ENCODE measurements at places on chromosomes 1 and 21.

- DNase-seq, result no peak
Observed at GRCh38 chr1:205357567-205357966, 845 bp upstream of the KLHDC8A start.

- DNase-seq, result no peak
Observed at GRCh38 chr1:41240781-41241353, 1.2 kb downstream of the SCMH1 start.

GRCh38 chr1:217620814-217621213, 10.1 kb downstream of the GPATCH2 start:
- DNase-seq, result no peak

DNA sequence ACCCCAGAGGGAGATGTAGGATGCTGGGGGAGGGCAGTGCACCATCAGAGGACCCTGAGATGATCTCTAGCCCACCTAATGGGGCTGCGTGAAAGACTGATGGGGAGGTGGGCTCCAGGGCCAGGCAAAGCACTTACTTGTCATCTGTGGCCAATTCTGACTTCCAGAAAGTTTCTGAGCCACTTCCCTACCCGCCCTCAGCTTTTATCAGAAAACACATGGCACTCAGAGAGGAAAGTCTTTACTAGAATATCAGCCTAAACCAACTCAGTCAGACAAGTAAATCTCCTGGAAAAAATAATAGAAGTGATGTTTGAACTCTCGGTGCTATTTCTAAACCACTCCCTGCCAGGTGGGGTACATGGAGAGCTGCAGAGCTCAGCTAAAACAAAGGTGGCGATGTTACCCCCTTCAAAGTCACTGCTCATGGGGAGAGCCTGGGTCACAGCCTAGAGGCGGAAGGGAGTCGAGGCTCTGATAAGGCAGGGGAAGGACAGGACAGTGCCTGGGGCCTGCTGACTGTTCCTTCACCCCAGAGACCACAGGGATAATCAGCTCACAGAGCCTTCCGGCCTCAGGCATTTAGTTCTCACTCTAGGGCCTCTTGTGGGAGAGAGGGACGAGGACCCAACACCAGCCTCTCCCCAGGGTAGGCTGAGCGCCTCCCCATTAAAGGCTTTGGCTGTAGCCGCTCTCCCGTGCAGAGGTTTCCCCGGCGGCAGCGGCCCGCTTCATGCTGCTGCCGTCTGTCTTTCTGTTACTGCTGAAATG, 14.2 kb downstream of the SMIM12 start:
- no peak for DNase-seq

DNA sequence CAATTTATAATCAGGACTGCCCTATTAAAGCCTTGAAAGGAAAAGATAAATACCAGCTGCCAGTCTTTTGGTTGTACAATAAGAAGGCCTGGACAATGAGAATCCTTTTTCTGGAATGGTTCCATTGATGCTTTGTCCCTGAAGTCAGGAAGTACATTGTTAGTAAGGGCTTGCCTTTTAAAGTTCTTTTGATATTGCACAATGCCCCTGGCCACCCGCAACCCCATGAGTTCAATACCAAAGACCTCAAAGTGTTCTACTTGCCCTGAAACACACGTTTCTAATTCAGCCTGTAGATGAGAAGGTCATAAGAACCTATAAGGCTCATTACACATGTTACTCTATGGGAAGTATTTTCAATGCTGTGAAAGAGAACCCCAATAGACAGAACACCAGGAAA, 112.1 kb downstream of the OLFM3 start:
- DNase-seq, result no peak

- DNase-seq, result no peak
Observed at GRCh38 chr1:221823561-221823960, 81.7 kb upstream of the DUSP10 start.

DNA sequence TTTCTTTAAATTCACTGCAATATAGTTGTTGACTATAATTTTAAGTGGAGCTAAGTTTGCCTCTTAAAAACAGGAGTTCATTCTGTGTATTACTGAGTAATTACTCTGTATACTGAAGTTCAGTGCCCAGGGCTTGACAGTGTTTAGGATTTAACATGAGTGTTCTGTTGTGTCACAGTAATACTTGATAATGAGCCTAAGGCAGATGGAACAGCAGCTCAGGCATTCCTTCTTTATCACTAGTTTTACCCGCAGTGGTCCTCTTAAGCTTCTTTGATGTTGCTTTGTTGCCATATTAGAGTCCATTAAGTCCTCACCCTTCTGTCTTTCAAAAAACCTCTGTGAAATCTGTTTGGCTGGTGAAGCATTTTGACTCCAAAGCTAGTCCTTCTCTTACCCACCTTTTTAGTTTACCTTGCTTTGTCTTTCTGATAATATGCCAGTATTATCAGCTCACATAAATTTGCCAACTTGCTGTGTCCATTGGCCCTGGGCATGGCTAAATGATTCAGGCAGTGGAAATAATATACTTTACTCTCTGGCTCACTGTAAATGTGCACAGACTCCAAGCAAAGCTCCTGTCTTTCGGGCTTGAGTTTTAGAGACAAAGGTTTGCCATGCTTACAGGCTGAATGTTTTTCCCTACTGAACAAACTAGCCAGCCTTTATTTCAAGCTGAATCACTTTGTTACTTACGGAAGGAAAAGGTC, 17.7 kb downstream of the HIPK1 start:
- DNase-seq, result no peak

DNA sequence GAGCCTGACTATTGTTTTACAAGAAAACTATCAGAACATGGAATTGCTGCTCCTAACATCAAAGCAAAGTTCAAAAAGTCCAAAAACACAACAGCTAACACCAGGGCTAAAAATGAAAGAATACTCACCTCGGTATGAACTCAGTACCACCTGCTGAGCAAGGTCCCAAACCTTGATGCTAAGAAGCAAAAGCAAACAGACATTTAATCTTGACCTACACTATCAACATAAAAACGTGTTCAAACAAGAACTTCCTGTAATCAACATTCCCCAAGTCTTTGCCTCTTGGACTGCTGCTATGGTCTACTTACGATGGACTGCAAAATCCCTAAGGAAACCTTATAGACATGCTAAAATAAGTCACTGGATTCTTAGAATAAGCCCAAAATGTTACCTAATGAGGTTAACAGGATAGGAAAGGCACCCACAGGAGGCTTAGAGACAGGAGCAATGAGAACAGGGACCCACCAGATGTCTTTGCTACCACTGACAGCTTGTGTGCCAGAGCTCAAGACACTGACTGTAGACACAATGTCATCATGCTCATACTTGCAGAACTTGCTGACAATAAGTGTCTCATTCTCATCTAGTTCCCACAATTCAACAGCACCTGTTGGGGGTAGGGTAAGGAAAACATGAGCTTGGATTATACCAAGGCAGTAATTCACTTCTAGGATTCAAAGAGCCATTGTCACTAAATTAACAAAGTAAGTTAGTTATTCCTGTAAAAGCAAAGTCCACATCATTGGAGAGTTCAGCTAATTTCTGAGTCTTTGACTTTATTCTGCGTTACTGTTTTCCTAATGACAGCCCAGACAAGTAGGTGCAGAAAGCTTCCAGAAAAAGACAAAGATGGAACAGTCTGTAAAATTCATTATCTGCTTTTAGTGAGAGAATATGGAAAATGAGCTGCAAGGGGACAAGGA, 1.8 kb downstream of the WDR77 start:
- DNase-seq, result no peak

DNA sequence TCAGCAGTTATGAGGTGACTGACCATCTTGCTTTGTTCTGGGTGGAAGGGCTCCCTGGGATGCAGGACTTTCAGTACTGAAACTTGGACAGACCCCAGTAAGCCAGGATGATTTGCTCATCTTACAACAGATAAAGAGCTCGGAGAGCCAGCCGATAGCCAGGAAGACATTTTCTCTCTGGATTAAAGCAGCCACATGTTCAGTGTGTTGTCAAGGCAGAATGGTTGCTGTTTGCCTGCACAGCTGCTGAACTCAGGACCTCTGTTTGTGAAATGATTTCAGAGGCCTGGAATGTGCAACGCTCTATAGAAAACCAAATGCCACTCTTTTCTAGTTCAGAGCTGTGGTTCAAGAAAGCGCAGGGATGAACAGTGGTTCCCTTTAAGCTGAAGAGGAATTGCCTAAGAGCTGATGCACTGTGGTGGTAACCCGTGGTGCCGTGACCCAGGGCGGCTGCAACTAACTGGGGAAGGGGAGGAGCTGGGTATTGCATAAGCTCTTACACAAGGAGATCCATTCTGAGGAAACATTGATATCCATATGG, 40.7 kb downstream of the CASQ2 start:
- DNase-seq, result no peak

DNA sequence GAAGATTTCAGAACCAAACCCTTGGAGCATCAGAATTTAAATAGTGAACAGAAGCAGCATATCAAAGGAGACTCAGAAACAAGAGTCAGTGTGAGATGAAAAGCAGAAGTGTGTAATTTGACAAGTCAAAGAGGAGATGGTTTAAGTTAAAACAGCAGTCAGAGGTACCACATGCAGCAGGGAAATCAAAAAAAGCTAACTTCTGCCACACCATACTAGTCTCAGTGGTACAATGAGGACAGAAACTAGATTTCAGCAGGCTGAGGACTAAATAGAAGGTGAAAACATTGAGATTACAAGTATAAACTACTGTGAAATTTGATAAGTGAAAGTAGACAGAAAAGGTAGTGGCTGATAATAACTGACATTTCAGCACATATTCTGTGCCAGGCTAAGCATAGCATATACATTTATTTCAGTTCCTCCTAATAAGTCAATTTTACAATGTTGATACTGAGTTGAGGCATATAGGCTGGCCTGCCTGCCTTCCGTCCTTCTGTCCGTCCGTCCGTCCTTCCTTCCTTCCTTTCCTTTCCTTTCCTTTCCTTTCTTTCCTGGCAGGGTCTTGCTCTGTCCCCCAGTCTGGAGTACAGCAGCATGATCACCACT, 12.6 kb downstream of the SUCO start:
- no peak for DNase-seq

DNA sequence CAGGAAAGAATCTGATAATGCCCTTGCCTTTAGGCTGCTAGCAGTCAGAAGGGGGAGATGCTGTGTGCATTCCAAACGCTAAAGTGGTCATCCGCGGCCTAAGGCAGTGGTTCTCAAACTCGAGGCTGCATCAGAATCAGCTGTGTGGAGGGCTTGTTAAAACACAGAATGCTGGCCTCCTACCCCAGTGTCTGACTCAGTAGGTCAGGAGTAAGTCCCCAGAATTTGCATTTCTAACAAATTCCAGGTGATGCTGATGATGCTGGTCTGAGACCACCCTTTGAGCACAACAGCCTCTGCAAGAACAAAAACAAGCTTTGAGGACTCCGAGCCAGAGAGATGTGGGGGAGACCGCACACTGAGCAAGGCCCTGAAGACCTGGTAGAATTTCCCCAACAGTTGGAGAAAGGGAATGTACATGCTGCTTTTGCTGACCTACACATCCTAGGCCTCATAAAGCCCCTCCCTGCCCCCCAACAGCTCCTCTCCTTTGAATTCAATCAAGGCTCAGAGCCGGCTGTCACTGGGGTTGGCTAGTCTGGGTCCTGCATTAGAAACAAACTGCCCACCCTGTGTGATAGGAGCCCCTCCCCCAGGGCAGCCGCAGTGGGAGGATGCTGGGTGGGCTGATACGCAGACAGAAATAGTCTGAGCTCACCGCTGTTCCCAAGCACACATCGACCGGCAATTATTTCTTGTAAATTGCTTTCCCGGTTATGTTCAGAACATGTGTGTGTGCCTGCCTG, 27.1 kb downstream of the SHISAL2A start:
- no peak for DNase-seq

DNA sequence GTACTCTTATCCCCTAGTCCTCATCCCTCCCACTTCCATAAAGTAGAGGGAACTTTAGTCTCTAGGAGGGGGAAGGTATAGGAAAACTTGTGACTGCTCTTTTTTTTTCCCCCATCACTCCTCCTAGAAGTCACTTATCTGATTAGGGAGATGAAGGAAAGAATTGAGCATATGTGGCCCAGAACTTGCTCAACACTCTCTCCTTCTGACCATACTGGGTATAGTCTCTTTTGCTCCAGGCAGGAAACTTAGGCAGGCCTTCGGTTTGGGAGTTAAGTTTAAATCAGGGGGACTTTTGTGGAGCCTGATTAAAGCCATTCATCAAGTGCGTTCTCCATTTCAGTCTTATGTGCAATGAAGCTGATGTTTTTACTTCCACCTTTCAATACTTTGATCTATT, 5.8 kb downstream of the UBE2U start:
- DNase-seq, result no peak

GRCh38 chr1:54566438-54567141, 18.6 kb downstream of the ACOT11 start:
- no peak for DNase-seq

GRCh38 chr1:56339786-56340465, 239.4 kb downstream of the PLPP3 start:
- no peak for DNase-seq

GRCh38 chr21:15250384-15250783, 185.6 kb upstream of the NRIP1 start:
- no peak for DNase-seq

GRCh38 chr1:231792634-231793033, 166.0 kb downstream of the DISC1 start:
- DNase-seq, result no peak

DNA sequence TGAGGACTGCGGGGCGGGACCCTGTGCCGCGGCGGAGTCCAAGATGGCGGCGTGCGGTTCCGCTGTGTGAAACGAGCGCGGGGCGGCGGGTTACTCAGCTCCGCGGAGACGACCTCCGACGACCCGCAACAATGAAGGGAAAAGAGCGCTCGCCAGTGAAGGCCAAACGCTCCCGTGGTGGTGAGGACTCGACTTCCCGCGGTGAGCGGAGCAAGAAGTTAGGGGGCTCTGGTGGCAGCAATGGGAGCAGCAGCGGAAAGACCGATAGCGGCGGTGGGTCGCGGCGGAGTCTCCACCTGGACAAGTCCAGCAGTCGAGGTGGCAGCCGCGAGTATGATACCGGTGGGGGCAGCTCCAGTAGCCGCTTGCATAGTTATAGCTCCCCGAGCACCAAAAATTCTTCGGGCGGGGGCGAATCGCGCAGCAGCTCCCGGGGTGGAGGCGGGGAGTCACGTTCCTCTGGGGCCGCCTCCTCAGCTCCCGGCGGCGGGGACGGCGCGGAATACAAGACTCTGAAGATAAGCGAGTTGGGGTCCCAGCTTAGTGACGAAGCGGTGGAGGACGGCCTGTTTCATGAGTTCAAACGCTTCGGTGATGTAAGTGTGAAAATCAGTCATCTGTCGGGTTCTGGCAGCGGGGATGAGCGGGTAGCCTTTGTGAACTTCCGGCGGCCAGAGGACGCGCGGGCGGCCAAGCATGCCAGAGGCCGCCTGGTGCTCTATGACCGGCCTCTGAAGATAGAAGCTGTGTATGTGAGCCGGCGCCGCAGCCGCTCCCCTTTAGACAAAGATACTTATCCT, 430 bp downstream of the RBM15 start:
- peak; percentile 52 for DNase-seq

Measured in effector memory CD8-positive, alpha-beta T cell (primary cell).